Cortex of kidney (tissue), 1 donor: ENCODE measurements at places on chromosomes 1 and 21.

DNA sequence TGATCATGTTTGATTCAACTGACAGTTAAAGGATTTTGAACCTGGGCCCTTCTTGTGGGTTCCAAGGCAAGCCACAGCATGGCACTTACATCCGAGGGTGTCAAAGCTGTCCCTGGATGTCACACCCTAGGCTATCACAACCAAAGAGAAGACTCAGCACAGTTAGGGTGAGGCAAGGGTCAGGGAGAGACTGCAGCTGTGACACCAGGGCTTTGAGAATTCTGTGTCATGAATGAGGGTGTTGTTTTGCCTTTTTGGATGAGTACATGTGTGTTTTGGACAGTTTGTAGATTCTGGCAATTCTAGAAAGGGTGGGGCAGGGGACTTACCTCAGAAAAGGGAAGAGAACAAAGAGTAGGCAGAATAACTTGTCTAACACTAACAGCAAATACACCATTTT lies 37.8 kb upstream of the ZNF326 start:
- DNase-seq = no peak

DNA sequence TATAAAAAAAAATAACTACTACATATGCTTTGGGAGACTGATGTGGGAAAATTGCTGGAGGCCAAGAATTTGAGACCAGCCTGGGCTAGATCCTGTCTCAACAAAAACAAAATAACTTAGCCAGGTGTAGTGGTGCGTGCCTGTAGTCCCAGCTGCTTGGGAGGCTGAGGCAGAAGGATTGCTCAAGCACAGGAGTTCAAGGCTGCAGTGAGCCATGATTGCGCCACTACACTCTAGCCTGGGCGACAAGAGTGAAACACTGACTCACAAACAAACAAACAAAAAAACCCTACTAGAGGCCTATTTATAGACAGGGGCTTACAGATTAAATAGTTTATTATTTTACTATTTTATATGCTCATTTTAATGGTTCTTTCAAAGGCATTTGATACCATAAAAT lies 80.0 kb downstream of the LHX4 start:
- no peak for DNase-seq

DNA sequence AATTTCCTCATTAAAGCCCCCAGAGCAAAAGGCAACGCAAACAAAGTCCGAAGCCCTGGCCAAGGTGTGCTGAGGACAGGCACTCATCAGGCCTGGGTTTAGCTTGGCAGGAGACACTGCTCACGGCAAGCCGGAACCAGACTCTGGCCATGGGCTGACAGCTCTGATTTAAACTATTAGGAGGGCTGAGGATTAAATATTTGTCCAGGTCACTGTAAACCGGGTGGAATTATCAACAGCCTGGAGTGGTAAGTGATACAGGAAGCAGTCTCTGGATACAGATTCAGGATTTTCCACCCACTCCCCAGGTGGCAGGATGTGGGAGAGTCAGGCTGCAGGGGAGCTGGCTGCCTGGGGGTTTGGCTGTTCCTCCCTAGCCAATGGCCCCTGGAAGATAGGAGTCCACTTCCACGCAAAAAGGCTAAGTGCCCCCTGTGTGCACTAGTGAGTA lies 42.4 kb downstream of the SLC66A1 start:
- no peak for DNase-seq

GRCh38 chr1:245074232-245074747 lies 80.5 kb upstream of the KIF26B start:
- no peak for DNase-seq

DNA sequence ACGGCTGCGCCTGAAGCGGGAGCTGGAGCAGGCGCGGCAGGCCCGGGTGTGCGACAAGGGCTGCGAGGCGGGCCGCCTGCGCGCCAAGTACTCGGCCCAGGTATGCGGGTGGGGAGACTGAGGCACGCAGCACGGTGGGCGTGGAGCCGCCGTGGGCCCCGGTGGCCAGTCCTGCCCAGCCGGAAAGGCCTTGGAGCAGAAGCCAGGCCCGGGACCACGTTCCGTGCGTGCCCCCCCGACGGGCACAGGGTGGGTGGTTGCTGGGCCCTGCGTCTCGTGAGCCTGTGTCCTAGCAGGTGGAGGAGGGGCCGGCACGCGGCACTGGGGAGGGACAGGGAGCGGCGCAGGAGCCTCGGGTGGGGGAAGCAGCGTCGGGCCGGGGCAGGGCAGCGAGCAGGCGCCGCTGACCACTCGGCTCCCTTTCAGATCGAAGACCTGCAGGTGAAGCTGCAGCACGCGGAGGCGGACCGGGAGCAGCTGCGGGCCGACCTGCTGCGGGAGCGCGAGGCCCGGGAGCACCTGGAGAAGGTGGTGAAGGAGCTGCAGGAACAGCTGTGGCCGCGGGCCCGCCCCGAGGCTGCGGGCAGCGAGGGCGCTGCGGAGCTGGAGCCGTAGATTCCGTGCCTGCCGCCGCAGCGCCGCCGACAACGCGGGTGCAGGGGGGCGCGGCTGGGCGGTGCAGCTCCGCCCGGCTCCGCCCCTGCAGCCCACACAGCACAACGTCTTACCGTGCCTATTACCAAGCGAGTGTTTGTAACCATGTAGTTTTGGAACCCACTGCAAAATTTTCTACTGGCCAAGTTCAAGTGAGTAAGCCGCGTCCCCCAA lies 78.2 kb downstream of the SKI start:
- no peak for DNase-seq

GRCh38 chr1:5938101-5938646 lies 54.1 kb downstream of the NPHP4 start:
- DNase-seq = no peak

DNA sequence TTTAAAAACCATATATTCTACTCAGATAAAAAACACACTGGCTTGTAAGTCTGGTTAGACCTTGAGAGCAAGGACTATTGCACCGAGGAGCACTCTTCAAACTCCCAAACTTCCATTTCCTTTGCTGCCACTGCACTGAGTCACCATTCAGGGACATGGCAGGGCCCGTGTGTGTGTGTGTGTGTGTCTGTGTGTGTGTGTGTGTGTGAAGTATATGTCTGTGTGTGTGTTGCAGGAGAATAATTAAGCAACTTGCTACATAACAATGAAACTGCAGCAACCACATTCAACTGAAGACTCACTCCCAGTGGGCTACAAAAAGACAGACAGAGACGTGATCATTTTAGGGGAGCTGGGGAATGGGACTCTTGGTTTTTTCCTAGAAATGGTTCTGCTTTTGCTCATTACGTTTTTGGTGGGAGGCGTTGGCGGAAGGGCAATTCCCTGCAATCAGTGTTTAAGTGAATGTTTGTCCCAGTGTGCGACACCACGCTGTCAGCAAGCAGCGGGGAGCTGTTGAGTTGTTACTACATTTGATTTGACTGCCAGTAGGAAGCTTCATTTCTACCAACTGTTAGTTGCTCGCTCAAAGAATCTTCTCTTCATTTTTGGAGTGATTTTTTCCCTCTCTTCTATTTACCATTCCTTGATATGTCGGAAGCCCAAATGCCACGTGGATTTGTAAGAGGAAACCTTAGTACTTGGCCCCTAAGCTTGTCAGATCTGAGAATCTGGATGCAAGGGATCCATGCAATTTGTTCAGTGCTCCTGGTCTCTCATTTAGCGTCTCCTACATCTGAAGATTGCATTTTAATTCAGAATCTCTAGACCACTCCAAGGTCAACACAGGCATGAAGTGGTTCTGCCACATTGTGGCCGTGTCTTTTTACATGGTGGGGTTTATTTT lies 36.1 kb downstream of the ESRRG start:
- DNase-seq = no peak

DNA sequence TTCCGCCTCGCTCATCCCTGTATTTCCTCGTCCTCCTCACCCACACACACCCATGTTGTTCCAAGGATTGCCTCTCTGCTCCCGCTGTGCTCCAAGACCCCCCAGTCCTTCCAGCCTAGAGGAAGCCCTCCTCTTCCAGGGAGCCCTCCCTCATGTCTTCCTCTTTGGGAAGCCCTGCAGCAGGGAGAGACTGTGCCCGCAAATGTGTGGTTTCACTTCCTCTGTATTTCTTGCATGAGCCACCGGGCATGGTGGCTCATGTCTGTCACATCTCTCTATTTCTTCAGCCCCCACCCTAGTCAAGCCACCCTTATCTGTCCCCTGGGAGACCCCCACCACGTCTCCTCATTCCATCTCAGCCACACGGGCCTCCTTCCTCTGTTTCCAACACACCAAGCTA lies 57.5 kb upstream of the PAX7 start:
- no peak for DNase-seq

GRCh38 chr1:54965624-54966340 lies 14.6 kb upstream of the TMEM61 start:
- no peak for DNase-seq

- DNase-seq = no peak
Measured at GRCh38 chr1:171780583-171781175, 781 bp upstream of the METTL13 start.

DNA sequence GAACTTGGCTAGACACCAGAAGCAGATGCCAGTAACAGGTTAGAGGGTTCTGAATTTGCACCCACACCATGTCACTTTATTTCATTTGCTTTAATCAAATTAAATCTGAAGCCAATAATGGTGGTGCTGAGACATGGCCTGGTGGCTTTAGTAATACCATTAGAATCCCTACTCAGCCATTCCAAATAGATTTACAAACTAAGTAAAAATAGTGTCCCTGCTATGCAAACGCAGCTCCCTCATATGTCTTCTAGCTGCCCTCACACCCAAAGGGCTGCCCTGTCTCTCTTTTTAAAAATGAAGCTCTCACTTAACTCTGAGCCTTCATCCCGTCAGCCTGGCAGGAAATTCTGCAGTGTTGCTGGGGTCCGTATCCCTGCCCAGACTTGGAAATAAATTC lies 21.1 kb downstream of the GLUL start:
- no peak for DNase-seq

- no peak for DNase-seq
Measured at GRCh38 chr1:201020721-201021629, 2.5 kb downstream of the KIF21B start.

GRCh38 chr1:225933072-225933471 lies 7.9 kb downstream of the LEFTY2 start:
- DNase-seq = no peak

DNA sequence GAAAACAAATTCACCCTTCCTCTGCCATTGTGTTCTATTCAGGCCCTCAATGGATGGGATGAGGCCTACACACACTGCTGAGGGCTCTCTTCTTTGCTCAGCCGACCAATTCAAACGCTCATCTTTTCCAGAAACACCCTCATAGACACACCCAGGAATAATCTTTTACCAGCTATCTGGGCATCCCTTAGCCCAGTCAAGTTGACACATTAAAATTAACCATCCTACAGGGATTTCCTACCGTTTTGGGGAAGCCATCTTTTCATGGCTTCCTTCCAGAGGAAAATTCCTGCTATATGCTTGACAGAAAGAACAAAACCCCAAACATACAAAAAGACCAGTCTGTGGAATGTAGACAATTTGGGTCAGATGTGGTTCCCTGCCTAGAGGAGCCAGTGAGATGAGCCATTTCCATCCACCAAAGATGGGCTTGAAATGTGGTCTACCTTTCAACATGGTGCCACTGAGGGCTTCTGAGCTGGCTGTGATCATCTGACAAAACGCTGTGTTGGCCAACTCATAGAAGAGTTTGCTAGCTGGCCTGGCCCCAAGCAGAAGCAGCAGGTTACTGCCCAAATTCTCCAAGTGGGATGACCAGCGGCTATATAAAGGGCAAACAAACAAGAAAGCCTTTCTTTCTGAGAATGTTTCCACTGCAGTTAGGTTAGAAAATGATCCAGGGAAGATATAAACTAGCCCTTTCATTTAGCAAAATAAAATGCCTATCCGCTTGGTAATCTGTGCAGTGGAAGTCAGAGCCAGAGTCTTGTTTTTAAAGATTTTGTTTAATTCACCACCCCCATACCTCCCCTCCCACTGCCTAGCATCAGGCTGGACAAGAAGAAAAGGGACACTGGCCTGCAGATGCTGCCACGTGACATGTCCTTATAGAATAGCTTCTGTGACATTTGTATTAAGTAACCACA lies 69.1 kb upstream of the MRPS6 start:
- DNase-seq = no peak

DNA sequence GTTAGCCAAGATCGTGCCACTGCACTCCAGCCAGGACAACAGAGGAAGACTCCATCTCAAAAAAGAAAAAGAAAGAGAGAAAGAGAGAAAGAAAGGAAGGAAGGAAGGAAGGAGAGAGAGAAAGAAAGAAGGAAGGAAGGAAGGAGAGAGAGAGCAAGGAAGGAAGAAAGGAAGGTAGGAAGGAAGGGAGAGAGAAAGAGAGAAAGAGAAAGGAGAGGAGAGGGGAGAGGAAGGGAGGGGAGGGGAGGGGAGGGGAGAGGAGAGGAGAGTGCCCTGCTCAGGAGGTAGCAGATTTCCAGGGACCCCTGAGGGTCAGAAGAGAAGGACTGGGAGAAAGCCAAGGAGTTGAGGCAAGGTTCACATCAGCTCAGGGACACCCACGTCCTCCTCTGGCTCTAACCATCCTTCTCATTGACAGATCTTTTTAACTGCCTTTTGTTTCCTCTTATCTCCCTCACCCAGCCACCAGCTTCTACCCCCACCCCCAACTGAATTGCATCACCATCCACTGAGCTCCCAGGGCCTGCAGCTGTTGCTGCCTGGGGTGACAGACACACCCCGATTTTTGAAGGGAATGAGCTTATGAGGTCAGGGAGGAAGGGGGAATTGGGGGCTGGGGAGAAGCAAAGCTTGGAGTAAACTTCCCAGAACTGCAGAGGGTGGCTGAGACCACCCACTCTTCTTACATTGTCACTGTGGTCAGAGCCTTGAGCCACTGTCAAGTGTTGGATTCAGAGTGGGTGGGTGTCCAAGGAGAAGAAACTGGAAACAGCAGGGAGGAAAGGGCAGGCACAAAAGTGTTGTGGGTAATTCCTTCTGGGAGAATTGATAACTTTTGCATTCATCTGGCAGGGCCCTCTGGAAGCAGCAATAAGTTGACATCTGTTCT lies 91.6 kb downstream of the GLUL start:
- DNase-seq = no peak

GRCh38 chr1:221451741-221452140 lies 290.1 kb downstream of the DUSP10 start:
- DNase-seq = no peak

DNA sequence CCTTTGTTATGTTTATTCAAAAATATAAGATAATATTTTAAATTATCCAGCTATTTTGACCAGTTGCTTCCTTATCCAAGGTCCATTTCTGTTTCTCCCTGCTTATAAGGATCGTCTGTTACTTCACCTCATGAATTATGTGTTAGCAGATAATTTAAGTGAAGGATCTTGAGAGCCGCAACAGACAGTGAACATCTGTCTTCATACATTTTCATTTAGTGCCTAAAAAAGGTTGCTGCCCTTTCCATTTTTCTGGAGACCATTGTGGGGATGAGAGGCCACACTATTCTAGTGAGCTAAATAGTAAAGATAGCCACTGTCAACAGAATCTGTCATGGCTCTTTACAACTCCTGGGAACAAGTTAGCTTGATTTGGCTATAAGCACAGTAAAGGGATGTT lies 154.0 kb downstream of the CLEC20A start:
- DNase-seq = no peak

GRCh38 chr21:25857308-25858074 lies 122.7 kb downstream of the GABPA start:
- DNase-seq = no peak

- DNase-seq = no peak
Measured at GRCh38 chr1:226425431-226426031, 17.6 kb upstream of the PARP1 start.
